T47D (cell line): ENCODE measurements at places on chromosomes 2 and 18.

- no peak for DNase-seq
Measured at GRCh38 chr18:10258836-10259474, 195.5 kb upstream of the APCDD1 start.

DNA sequence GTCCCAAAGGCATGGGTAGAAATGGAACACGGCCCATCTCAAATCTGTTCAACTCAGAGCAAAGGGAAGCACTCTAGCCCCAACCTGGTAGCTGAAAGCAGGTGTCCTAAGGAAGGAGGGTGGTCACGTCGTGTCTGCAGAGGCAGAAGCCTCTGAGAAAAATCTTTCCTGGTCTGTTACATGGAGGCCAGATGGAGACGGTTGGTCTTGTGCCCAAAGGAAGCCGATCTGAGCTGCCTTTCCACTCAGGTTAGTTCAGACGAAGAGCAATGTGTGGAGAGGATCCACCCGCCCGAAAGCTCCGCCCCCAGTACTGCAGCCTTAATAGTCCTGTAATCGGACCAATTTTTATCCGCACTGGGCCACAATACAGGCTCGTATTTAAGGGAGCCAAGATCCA lies 54.9 kb upstream of the AMMECR1L start:
- DNase-seq = no peak

DNA sequence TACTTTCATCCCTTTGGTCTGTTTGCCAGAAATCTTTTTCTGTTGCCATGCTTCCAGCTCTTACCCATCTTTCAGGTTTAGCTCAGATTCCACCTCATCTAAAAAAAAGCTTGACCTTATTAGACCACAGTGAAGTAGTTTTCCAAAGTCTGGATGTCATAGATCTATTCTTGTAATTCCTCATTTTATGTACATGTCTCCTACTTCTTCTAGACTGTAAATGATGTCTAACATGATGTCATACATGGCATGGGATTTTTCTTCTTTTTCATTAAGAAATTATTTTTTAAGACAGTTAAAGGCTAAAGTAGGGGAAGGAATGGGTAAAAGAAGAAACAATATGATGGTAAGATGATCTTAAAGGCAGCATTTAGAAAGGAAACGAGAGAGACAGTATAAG lies 11.3 kb downstream of the GLS start:
- no peak for DNase-seq

DNA sequence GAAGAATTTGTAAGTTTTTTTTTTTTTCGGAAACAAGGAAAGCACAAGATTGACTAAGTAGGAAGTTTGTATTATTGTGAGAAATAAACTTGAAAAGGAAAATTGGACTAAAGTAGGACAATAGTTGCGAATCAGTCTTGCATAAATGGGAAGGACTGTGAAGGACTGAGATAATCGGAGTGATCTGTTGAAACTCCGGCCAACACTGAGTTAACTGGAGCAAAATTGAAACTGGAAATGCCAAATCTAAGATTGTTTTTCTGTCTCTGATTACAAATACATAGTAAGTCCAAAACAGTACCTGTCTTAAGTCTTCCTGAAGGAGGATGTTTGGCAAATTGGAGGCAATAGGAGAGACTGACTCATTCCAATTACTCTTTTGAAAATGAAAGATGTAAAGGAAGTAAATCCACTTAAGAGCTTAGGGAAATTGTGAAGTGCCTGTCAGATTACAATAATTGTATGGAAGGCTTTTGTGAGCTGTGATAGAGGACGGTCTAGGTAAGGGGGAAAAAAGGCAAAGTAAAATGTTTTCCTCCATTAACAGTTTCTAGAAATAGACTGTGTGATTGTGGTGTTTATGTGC lies 204.9 kb upstream of the CYRIA start:
- DNase-seq = no peak

- DNase-seq = peak; percentile 76
Measured at GRCh38 chr2:222655787-222656525, at the start of gene FARSB. Gene FARSB (minus strand): TSS chr2:222656092. CDS start chr2:222656073, 19 bp downstream.

DNA sequence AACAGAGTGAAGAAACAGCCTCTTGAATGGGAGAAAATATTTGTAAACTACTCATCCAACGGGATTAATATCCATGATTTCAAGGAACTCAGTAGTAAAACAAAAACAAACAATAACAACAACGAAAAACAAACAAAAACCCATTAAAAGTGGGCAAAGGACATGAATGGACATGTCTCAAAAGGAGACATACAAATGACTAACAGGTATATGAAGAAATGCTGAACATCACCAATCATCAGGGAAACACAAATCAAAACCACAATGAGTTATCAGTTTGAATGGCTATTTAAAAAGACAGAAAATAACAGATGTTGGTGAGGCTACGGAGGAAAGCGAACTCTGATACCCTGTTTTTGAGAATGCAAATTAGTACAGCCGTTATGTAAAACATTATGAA lies 224.8 kb upstream of the NRXN1 start:
- DNase-seq = no peak

- no peak for DNase-seq
Measured at GRCh38 chr18:76518123-76518859, 23.2 kb upstream of the ZNF516 start.

DNA sequence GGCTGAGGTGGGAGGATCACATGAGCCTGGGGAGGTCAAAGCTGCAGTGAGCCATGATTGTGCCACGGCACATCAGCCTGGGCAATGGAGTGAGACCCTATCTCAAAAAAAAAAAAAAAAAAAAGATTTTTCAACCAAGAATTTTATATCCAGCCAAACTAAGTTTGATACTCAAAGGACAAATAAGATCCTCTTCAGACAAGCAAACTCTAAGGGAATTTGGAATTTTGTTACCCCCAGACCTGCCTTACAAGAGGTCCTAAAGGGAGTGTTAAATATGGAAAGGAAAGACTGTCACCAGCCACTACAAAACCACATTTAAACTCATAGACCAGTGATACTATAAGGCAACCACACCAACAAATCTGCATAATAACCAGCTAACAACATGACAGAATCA lies 67.5 kb downstream of the WDPCP start:
- no peak for DNase-seq

DNA sequence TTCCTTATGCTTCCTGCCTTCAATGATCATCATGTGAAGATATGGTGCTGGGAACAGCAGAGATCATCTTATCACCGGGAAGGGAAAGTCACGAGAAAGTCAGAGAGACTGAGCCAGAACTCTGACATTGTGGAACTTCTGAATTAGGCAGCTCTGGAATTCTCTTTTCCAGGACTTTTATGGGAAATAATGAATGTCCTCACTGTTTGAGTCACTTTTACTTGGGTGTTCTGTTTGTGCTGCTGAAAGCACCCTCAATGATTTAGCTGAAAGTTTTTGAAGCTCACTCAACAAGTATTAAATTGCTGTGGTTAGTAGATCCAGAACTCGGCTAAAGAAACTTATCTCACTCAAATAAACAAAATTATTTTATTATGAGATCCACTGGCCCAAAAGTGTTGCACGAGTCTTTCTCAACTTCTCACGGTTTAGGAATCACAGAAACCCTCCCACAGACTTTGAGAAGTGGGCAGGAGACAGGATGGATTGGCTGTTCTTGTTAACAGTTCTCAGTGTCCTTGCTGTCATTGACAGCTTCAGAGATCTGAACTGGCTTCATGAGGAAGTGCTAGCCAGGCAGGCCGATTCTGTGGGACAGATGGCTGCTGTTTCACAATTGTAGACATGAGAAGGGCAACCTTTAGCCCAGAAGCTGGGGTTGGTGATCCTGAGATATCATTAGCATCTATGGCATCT lies 26.4 kb upstream of the ATRAID start:
- DNase-seq = no peak

DNA sequence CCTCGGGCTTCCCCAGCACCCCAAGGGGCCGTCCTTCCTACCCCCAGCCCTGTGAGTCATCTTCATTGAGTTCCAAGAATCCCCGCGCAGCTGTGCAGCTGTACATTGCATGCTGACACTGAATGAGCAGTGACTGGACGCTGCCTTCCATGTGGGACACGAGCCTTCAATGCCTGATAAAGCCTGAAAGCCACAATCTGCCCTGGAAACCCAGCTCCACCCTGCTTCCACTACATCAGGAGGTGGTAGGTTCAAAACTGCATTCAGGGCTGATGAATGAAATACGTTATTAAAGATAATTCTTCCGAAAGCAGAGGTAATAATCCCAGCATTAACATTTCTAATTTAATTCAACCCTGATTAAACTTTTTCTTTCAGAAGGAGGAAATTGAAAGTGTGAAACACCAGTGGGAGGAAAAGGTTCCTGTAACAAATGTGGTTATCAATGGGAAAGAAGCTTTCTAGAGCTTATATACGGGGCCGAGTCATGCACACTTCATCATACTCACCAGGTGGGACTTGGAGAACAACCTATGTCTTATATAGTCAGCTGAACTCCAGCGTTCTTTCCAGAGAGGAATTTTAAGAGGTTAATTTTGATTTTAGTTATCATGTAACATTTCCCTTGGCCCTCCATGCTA lies 360.1 kb downstream of the LPIN1 start:
- no peak for DNase-seq

- no peak for DNase-seq
Measured at GRCh38 chr2:42281416-42282081, 79.5 kb downstream of the COX7A2L start.

- DNase-seq = no peak
Measured at GRCh38 chr2:40093021-40093675, 314.1 kb upstream of the THUMPD2 start.

DNA sequence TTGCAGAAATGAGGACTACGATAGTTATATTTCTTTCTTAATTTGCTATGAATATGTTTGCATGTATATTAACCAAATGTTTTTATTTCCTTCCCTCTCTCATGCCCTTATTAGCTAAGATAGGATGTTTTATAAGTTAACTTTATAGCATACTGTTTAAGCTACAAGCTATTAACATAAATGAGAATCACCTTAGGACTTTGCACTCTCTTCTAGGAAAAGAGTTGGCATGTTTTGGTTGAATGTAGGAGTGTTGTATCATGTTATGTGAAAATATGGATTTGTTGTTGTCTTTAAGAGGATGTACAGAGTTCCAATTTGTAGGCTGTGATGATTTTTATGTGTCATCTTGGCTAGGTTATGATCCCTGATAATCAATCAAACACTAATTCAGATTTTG lies 467.4 kb upstream of the SETBP1 start:
- DNase-seq = no peak

- peak; percentile 93 for DNase-seq
Measured at GRCh38 chr2:27320958-27321543, 1.8 kb downstream of the MPV17 start.

DNA sequence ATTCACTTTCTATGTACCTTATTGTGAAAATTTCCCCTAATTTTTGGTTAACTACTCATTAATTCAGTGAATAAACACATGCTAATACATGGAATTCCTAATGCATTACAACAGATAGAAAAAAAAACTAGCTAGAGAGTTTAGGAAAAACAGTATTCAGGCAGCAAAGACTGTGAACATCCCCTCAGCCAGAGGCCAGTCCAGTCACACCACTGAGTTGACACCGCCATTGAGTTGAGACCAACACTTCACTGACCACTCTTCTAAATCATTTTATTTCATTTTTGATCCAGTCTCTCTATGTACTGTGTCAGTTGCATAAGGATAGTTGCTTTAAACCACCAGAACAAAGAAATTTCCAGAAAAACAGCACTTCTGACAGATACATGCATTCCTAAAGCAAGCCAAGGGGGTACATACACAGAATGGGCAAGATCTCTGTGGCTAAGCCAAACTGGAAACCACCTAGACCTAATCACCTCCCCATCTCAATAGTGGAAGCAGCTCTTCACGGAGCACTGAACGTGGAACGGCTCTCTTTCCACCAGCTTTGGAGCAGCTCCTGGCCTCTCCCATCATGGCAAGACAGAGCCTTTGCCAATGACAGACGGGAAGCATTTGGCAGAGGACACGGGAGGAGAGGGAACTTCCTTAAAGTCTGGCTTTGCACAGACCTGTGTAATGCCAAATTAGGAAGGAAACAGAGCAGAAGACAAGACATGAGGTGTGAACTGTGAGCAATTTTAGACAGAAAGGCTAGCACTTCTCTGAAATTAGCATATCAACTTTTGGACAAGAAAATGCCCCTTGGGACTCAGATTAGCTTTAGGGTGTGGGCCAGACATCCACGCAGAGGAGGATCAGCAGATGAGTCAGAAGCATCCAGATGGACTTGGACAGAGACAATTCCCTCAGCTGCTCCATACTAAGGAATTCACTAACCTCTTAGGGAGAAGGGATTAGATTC lies 36.4 kb downstream of the CACNB4 start:
- no peak for DNase-seq

DNA sequence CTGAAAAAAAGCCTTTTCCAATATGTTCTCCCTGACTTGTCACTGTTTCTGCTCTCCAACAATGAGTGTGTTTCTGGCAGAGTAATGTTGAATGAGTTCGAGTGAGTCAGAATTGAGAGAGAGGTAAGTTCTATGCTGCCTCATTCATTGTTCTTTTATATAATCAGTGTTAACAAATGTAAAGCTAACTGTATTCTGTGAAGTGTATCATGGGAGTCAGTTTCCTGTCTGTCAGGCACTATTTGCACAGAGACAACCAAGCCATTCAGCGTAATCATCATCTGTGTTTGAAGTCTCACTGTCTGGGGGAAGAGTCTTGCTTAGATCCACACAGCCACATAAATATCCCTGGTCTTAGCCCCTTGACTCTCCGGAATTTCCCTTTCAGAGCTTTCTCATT lies 22.0 kb upstream of the UPP2 start:
- DNase-seq = no peak

GRCh38 chr2:108560895-108561530 lies 26.7 kb downstream of the LIMS1 start:
- no peak for DNase-seq

DNA sequence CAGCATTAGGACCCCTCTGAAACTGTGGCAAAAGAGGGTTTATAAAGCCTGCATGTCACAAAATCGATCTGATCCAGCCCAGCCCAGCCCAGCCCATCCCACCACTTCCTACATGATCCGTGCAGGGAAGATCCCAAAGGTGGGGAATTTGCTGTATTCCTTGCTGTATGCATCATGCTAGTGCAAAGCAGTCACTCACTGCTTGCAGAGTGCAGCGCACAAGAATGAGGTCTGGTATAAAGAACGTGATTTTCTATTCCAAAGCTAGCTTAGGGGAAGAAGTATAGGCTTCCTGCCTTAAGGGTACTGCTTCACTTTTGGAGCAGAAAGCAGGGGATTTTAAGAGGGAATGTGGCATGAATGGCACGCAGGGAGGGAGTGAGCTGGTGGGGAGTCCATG lies 18.9 kb upstream of the SERPINB11 start:
- DNase-seq = no peak

GRCh38 chr2:47616506-47616905 lies 166.4 kb upstream of the MSH6 start:
- DNase-seq = no peak

GRCh38 chr2:43418680-43419079 lies 177.2 kb downstream of the THADA start:
- no peak for DNase-seq

DNA sequence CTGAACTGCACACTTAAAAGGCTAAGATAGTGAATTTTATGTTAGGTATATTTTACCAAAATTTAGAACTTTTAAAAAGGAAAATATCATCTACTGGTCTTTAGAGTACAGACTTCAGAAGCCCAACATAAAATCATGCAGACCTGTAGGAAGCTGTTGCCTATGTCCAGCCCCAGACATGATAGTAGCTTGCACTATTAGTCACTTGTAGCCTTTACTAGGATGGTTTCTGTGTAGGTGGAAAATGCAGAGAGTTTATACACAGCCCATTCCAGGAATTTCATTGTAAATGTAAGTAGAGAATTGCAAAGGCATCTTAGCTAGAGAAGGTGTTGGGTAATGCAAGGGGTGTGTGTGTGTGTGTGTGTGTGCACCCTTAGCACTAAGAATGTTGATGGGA lies 640.2 kb downstream of the RNF144A start:
- no peak for DNase-seq
